Nasal cavity respiratory epithelium epithelial cell of viscerocranial mucosa (primary cell): ENCODE measurements at places on chromosomes 7 and 10. TPM values are rescaled to one million over a fixed set of nuclear protein-coding genes. Genes with fewer than 3 reads are reported as not detected.

The MYL10 gene
- not detected in 2 replicates for total RNA-seq

The PCBD1 gene
- total RNA-seq = 24.3 and 51.0 TPM in 2 replicates

The CYP2W1 gene
- total RNA-seq = 0.21 and 0.34 TPM in 2 replicates

The EEF1AKMT2 gene
- total RNA-seq = 15.4 and 20.6 TPM in 2 replicates

The IMPDH1 gene
- total RNA-seq = 35.9 and 89.6 TPM in 2 replicates

The DYNC1I1 gene
- total RNA-seq = 0.21 TPM in 1 of 2 replicates, not detected in the other

The SEC61A2 gene
- 7.8 and 9.9 TPM in 2 replicates for total RNA-seq

The NUTM2D gene
- total RNA-seq = 2.1 and 7.5 TPM in 2 replicates

The HECTD2 gene
- 2.4 and 5.8 TPM in 2 replicates for total RNA-seq

The LIPN gene
- 5.8 TPM in 1 of 2 replicates, not detected in the other for total RNA-seq

The AQP1 gene
- 0.14 TPM in 1 of 2 replicates, not detected in the other for total RNA-seq
